T-helper 1 cell (primary cell): ENCODE measurements at places on chromosomes 1 and 21.
A peak's percentile ranks its signal among the peaks of the same experiment; 100 is the strongest.

- no peak for DNase-seq
These were observed 220.4 kb upstream of the DEPDC1 start for GRCh38 chr1:68717330-68717729.

GRCh38 chr1:97136996-97137395, 415.4 kb downstream of the PTBP2 start:
- no peak for DNase-seq

GRCh38 chr1:67680486-67680885, 4.5 kb upstream of the GADD45A start:
- no peak for DNase-seq

- no peak for DNase-seq
These were observed 141.4 kb downstream of the PLPP3 start for GRCh38 chr1:56437959-56438358.

- DNase-seq = no peak
These were observed 232.9 kb upstream of the B3GALT2 start for GRCh38 chr1:193419295-193419694.

DNA sequence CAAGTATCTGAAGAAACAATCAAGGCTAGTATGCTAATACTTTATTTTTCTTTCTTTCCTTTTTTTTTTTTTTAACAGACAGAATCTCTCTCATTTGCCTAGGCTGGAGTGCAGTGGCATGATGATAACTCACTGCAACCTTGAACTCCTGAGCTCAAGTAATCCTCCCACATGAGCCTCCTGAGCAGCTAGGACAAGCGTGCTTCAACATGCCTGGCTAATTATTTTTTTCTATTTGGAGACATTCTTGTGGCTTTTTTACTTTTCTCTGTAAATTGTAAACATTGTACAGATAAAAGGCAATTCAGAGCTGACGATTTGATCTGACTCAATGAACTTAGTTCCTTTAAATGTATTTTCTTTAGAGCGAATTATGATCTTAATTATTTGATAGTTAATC, 41.4 kb downstream of the CCDC18 start:
- DNase-seq = no peak

GRCh38 chr21:42617486-42617885, 35.9 kb upstream of the PDE9A start:
- DNase-seq = no peak

- DNase-seq = peak; percentile 66
These were observed 1.1 kb upstream of the PEAR1 start for GRCh38 chr1:156892190-156893047.

DNA sequence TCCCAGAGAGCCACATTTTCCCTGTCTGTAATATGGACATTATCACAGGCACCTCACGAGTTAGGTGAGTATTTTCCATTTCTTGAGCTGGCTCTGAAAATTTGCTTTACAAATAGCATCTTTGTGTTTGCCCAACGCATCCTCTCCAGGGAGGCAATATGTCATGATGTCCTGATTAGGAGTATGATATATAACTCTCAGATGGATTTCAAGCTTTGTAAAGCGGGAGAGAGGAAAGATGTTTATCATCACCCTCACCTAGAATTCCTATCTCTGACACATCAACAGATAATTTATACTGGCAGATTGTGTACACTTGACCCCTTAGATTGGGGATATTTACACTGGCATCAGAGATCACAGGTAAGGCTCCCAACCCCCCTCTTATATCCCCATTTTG, 730.7 kb upstream of the RGS18 start:
- DNase-seq = no peak

GRCh38 chr1:107451715-107452114, 310.9 kb downstream of the NTNG1 start:
- no peak for DNase-seq

DNA sequence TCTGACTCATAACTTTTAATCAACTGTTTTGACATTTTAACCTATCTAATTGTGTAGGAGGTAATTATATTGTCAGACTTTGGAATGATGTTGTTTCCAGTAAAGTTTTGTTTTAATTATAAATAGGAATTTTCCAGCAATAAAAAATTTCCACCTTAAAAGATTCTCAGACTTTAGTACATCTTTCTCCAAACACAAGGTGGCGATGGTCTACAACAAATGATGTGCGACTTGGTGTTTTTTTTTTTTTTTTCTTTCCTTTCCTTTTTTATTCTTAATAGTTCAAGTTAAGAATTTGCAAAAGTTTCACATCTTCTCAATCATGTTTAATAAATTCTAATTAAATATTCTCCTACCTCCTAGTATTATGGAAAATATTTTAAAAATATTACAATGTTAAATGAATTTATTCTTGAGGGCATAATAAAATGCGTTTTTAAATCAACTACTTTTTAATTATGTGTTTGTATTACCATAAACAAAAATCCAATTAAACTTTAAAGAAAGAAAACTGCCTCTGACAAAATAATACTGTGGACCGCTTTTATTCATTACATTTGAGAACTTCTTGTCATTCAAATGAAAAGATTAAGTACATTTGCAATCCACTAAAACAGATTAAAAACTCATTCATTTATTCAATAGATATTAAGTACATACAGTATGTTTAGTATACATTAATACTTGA, 4.4 kb upstream of the ADAMTS1 start:
- DNase-seq = no peak

DNA sequence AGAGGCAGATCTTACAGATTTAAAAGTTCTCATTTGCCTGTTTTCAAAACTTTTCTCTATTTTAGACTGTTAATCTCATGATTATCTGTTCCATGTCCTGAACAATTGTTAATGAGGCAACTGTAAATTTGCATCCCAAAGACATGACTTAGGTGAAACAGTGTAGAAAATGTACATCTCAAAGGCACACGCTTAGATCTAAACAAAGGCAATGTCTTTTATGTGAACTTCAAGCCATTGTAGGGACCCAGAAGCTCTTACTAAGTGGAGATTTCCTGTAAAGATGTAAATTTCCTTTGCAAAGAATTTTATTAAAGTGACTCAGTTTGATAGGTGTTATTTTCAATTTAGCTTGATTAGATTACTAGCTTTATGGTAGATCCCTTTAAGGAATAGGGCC, 125.2 kb upstream of the F3 start:
- no peak for DNase-seq

GRCh38 chr1:44220001-44220751, 6.9 kb downstream of the DMAP1 start:
- no peak for DNase-seq

GRCh38 chr1:81731989-81732388, 68.7 kb upstream of the ADGRL2 start:
- DNase-seq = no peak

DNA sequence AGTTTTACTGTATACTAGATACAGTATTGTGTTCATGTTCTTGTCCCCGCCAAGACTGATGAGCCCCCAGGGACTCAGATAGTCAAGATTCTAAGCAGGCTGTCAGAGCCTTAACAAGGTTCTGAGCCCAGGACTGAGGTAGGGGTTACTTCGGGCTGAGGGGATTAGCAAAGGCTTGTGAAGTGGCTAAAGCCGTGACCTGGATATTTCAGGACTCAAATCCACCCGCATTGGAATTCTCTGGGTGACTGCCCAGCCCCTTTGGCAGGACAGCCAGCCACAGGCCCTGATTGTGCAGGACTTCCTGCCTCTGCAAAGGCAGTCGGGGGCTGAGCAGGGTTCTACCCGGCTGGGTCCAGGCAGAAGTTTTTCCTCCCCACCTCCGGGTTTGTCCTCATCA, at the start of gene PLA2G5:
Gene PLA2G5 (plus strand): TSS at position 321 of the 400 bp plus-strand sequence. CDS start 14,637 bp downstream, outside the sequence.
- no peak for DNase-seq

DNA sequence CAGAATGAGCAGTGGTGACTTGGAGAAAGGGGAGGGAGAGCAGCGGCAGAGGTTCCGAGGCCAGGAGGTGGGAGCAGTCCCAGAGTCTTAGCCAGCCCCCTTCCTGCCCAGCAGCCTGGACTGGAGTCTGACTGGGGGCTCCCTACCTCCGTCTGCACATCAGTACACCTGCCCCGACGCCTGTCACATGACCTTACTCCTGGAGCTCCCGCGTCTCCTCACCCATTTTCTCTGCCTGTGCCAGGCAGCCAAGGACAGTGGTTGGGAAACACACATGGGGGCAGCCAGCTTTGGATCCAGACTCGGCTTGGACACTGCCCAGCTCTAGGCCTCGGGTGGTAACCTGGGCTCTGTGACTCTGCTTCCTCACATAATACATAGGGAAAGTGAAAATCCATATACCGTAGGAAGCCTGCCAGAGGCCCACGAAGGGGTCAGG, 16.9 kb downstream of the ACTRT2 start:
- DNase-seq = no peak

DNA sequence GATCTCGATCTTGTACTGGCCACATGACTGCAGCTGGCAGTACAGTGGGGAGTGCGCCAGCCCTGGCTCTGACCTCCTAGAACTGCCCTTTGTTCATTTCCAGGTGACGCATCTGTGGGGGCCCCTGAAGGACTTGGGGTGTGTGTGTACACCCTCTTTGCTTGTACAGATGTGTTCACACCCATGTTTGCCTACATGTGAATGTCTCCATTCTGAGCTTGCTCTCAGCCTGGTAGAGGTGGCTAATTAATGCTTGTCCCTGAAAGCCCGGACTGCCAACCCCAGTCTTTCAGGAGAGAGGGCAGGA, 19.8 kb downstream of the TNFRSF1B start:
- DNase-seq = no peak

DNA sequence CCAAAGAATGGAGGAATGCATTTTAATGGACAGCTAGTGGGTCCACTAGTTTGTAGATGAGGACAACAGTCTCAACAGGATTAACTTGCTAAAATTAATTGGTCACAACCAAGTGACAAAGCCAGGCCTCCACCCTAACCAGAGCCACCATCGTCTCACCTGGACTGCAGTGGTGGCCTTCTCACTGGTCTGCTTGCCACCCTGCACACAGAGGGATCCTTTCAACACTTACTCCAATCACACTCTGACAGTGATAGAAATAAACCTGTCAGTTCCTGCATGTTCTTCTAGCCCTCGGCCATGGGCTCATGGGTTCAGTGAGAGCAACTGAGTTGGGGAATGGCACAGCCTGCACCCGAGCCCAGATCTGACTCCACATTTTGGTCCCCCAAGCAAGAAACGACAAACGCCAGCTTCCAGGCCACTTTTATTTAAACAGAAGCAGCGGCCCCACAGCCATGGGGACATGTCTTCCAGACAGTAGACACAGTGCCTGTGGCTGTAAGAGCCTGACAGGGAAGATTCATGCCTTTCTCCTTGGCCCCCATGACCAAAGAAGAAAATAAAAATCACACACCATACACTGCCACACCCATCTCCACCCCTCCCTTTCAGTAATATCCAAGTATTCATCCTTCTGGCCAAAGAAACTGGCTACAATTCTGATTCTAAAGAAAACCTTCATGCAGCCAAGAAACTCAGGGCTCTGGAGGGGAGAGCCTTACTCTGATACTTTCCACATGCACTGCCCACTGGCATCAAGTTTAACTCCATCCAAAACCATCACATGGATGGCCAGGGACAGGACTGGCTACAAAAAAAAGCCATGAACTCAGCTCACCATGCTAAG, 37.6 kb downstream of the DHCR24 start:
- DNase-seq = no peak

DNA sequence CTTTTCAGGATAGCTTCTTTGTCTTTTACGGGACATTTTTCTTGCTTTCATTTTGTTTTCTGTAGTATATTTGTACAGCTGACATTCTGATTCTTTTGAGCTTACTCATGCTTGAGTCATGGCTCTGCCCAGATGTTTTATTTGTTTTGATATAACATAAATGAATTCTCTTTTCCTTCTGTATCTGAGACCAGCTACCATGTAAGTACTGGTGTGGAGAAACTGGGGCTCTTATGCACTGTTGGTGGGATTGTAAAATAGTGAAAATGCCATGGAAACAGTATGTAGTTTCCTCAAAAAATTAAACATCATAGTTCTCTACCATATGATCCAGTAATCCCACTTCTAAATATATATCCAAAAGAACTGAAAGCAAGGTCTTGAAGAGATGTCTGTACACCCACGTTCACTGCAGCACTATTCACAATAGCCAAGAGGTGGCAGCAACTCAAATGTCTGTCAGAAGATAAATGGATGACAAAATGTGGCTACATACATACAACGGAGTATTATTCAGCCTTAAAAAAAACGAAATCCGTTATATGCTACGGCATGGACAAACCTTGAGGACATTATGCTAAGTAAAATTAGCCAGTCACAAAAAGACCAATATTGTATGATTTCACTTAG, 61.4 kb downstream of the EIF2B3 start:
- DNase-seq = no peak

DNA sequence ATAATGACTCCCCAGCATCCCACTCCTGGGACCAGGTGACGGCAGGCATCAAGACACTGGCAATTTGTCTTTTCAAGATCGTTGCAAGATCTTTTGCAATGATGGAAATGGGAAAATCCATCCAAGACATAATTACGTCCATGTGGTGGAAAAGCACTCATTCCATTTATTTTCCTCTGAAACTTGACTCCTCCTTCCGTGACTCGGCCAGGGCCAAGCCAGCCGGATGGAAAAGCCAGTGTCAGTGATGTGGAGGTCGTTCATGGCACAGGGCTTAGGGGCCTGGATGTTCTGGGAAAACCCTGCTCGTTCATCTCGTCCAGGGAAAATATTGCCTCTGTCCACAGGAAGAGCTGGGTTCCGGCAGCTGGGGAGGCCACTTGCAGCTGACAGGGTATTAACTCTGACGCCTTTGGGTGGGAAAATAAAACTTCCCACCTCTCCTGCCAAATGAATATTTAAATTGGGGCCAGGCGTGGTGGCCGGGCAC, 46.2 kb downstream of the C1orf198 start:
- DNase-seq = no peak

DNA sequence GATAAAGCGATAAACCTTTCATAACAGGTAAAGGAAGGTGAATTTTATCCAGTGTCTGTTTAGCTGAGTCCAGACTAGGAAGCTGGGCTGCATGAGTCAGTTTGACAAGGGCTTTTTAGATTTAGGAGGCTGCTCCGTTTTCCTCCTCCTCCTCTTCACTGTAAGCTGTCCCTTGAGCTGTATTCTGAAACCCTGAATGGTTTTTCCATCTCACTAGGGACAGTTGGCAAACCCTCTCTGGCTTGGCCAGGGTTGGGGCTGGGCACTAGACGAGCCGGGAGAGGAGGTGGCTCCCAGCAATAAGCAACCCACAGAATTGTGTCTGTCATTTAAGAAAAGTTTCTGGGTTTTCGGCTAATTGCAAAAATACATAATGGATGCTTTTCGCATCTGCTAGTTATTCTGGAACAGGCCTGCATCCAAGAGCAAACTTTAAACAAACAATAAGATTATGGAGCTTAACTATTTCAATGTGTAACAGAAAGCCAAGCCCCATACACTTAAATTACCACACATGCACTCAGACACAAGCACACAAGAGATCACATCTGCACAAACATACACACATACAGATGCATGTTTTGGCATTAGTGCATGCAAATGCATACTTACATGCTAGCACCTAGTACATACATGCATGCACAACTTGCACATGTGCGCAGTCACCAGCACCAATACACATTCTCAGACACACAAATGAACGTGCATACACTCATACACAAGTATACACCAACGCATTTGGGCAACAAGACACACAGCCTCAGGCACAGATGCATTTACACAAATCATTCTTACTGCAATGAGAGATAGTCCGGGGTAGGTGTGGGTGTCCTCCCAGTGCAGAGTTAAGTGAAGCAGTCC, 27.8 kb upstream of the FOXE3 start:
- no peak for DNase-seq

- DNase-seq = no peak
These were observed 69.4 kb upstream of the ROR1 start for GRCh38 chr1:63704443-63704842.
